ENCODE measurements at places on chromosomes 3 and 15.

DNA sequence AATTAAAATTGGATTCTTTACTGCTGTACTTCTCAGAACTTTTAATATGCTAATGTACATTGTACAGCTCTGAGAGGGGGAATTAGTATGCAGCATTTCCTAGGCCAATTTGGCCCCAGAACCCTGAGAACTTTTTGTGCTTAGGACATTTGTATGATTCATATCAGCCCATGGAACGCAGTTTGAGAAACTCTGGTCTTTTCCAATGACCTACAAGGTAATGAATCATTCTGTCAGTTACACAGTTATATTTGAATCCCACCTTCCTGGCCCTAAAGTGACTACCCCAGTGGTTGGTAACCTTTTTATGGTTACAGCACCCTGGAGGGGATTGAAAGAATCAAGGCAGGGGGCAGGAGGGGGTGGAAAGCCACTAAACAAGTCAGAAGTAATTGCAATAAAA, 25.6 kb upstream of the KBTBD12 start:
- no peak for DNase-seq

DNA sequence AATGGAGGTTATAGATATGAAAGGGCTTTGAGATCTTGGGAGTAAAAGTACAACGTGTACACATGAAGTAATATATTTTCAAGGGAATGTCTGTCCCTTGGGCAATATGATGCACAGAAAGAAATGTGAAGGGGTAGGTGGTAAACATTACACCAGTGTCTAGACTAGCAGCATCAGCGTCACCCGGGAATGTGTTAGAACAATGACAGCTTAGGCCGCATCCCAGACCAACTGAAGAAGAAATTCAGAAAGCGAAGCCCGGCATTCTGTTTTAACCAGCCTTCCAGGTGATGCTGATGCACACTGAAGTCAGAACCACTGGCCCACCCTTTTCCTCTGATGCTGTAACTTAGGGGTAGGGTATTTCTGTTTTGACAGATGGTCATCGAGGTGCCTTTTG, 6.3 kb downstream of the INAFM2 start:
- no peak for DNase-seq

DNA sequence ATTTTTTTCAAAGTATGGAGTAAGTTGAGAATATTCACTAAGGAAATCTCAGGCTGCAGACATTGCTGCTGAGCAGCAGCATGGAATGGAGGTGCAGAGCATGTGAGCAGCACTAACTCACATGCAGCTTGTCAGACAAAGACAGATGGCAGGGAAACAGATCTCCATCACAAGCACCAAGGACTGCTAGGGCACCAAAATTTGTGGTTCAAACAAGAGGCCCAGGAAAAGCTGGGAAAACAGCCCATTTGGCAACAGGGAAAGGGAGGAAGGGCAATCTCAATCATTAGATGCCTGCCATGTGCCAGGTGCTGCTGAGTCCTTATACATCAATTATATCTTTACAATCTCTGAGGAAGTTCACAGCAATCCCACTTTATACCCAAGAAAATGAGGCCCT, 47.2 kb upstream of the EIF1B start:
- DNase-seq, result no peak

- DNase-seq, result no peak
Observed at GRCh38 chr3:125309476-125309875, 65.6 kb downstream of the ZNF148 start.

GRCh38 chr3:49133226-49133951, 539 bp upstream of the LAMB2 start:
- peak; percentile 84 for DNase-seq

All from left lung (tissue), 14 donors.